ENCODE measurements at places on chromosomes 16 and 17. TPM values are rescaled to one million over a fixed set of nuclear protein-coding genes. Genes with fewer than 3 reads are reported as not detected.

The OTOP2 gene
- not detected for total RNA-seq

The C1QTNF8 gene
- total RNA-seq, result 0.27 TPM

The VMO1 gene
- total RNA-seq, result 0.76 TPM

The GAS7 gene
- 4.1 TPM for total RNA-seq

The NOD2 gene
- total RNA-seq, result 5.4 TPM

The TNK1 gene
- 16.8 TPM for total RNA-seq

GRCh38 chr16:82701442-82701955 lies 74.7 kb downstream of the CDH13 start:
- no peak for DNase-seq

GRCh38 chr17:30244853-30245385 lies 9.4 kb upstream of the SLC6A4 start:
- DNase-seq, result no peak

- DNase-seq, result no peak
Measured at GRCh38 chr16:66968847-66969246, 7.8 kb downstream of the CES3 start.

GRCh38 chr17:41655611-41656111 lies 31.3 kb upstream of the KRT17 start:
- no peak for DNase-seq

- no peak for DNase-seq
Measured at GRCh38 chr17:43578699-43579565, 32.8 kb upstream of the ETV4 start.

DNA sequence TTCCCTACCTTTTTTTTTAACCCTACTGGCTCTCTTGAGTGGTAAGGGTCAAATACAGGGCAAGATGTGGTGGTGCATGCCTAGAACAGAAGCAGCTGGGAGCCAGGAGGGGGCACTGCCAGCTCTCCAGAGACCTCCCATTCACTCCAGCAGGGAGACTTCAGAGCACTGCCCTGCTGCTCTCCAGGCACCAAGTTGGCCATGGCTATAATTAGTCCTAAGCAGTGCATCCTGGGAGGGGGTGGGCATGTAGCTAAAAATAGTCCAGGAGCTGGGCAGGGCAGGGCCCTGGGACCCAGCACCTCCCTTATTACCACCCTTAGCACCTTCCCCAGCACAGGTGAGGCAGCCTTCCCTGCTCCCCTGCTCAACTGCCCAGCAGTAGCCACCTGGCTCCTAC lies 3.5 kb downstream of the CORO6 start:
- no peak for DNase-seq

- no peak for DNase-seq
Measured at GRCh38 chr16:47519996-47520679, 59.0 kb downstream of the PHKB start.

DNA sequence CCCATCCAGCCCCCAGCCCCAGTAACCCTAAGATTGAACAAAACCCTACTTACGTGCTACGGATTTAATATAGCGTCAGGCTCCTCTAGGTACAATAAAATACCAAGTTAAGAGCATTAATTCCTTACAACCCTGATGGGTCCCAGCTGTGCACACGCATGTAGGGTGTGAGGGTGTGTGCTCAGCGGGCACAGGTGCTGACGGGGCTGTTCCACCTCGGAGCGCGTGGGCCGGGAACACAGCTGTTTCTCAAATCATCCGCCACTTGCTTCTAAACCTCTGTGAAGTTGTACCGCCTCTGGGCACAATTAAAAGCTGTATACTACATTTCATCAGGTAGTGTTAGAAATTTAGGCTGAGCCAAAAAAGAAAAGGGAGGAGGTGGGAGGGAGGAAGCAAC lies 478.6 kb downstream of the MAF start:
- no peak for DNase-seq

DNA sequence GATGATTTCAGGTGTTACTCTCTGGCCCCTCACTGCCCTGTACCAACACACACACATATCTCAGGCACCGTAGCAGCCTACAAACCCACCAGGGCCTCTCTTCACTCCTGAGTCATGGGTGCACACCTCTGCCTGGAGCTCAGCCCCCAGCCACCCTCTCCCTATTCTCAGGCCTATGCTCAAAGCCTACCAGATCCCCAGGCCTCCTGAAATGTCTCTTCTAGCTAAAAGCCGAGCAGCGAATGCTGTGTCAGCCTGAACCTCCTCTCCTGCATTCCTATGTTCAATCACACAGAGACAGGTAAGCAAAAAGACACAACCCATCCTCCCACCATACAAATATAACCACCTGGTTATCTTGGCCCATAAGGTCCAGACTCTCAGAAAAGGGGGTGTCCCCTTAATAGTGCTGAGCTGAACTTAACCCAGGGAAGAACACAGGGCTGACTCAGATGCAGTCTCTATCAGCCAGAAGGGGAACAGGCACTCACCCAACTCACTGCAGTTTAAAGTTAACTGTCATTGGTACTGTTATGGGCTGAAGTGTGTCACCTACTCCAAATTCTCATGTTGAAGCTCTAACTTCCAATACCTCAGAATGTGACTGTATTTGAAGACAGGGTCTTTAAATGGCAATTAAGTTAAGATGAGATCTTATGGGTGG lies 62.0 kb upstream of the TEKT3 start:
- DNase-seq, result no peak

GRCh38 chr16:2507665-2508064 lies 6.1 kb upstream of the ATP6V0C start:
- DNase-seq, result no peak

DNA sequence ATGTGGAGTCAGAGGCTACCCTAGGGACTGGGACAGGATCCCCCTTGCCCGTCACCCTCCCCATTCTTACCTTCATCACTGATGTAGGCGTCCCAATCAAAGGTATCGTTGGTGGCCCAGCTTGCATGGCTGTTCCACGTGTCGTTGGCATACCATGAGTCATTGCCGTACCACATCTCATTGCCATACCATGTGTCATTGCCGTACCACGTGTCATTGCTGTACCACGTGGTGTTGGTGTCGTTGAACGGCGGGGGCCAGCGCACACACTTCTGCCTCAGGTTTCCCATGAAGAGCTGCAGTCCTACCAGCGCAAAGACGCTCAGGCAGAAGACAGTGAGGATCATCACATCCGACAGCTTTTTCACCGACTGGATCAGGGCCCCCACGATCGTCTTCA lies 4.8 kb downstream of the SCN4A start:
- DNase-seq, result no peak

DNA sequence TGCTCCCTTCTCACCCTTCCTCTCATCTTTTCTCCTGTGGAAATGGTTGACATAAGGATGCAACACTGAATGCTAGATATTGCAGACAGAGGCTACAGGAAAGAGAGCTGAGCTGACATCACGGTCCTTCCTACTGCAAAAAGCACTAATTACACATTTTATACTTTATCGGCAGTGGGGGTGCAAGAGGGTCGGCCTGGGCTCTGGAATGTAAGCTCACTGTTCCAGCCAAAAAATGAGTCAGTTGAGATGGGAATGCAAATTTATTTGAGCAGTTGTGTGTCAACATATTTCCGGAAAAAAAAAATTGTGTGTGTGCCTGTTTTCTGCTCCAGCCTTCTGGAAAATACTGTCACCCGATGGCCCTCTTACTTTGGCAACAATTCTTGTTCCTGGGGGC lies 14.1 kb upstream of the MRTFB start:
- no peak for DNase-seq

DNA sequence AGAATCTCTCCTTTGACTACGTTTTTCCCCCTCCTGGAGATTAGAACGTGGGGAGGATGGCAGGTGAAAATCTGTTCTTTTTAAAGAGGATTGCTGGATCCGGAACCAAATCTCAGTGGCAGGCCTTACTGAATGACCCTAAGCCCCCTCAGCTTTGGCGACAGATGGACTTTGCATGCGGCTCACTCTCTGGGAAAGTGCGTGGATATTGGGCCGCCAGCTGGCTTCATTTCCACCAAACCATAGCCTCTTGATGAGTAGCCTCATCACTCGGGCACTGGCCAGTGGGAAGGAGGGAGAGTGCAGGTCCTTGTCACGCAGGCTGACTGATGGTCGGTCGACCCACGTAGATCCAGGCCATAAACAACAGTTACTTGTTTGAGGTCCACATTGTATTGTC lies 31.3 kb upstream of the CCDC182 start:
- no peak for DNase-seq

- DNase-seq, result no peak
Measured at GRCh38 chr17:77884019-77884418, 74.5 kb upstream of the TNRC6C start.

DNA sequence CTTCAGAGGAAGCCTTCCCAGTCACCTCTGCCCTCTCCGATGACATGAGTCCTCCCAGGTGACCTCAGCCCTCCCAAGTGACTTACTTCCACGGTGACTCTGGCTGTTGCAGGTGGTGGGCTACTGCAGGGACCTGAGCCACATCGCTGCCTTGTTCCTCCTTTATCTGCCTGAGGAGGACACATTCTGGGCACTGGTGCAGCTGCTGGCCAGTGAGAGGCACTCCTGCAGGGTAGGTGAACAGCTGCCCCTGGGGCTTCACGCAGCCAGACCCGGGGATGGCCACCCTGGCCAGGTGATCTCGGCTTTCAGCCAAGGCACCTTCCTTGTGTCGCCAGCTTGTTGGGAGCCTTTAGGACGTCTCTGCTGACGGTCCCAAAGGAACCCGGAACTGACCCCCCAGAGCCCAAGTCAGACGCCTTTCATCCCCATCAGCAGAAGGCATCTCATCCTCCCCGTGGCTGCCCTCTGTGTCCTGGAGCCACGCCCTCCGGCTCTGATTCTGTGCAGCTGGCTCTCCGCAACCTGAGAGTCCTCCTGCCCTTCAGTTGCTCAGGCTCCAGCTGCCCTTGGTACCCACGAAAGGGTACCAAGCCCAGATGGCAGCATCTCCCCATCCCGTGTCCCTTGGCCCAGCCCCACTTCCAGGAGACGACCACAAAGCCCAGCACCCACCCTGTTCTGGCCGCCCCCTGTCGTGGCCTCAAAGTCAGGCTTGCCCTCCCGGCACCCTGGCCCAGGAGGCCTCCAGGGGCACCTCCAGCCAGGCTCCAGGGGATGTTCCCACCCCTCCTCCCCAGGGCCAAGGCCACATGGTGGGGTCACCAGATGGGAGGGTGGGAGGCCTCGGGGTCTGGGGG lies 81.7 kb downstream of the GOSR1 start:
- DNase-seq, result no peak

GRCh38 chr17:30950669-30951399 lies 20.0 kb upstream of the RNF135 start:
- DNase-seq, result no peak

DNA sequence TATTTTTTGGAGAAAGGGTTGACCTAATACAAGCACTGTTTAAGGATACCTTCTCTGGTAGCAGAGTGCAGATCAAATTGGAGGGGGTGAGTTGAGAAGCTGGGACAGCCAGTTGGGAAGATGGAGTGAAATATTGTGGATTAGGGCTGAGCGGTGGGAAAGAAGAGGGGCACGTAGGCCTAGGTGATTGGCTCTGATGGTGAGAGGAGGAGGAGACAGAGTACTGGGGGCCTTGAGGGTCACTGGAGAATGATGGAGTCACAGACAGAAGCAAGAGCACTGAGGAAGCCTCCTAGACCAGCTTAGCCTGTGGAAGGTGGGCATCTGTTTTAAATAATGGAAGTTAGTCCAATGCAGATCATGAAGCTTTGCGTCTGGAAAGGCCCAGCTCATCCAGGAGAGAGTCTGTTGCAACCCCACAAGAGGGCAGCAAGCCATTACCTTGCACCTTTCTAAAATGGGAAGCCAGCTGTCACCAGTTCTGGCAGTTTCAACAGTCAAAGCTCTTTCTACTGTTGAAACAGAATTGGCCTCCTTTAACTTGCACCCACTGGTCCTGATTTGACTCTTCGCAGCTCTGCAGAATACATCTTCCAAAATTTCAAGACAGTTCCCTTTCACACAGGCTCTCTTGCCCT lies 11.8 kb downstream of the SLC9A5 start:
- DNase-seq, result no peak

- DNase-seq, result no peak
Measured at GRCh38 chr17:17376362-17376761, 73.2 kb downstream of the NT5M start.

All from HCT116 (cell line).